ENCODE measurements at places on chromosomes 16 and 17.

DNA sequence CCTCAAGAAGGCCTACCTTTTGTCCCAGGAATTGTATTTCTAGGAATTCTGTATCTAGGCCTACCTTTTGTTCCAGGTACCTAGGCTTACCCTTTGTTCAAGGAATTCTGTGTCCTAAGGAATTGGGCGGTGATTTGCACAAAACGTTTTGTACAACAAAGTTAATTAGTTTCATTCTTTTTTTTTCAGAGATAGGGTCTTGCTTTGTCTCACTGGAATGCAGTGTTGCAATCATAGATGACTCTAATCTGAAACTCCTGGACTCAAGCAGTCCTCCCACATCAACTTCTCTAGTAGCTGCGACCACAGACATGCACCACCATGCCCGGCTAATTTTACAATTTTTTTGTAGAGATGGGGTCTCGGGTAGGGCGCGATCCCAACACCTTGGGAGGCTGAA lies 7.0 kb downstream of the CDR2L start:
- no peak for DNase-seq

- no peak for DNase-seq
Observed at GRCh38 chr17:43839670-43840108, 6.7 kb upstream of the MPP3 start.

DNA sequence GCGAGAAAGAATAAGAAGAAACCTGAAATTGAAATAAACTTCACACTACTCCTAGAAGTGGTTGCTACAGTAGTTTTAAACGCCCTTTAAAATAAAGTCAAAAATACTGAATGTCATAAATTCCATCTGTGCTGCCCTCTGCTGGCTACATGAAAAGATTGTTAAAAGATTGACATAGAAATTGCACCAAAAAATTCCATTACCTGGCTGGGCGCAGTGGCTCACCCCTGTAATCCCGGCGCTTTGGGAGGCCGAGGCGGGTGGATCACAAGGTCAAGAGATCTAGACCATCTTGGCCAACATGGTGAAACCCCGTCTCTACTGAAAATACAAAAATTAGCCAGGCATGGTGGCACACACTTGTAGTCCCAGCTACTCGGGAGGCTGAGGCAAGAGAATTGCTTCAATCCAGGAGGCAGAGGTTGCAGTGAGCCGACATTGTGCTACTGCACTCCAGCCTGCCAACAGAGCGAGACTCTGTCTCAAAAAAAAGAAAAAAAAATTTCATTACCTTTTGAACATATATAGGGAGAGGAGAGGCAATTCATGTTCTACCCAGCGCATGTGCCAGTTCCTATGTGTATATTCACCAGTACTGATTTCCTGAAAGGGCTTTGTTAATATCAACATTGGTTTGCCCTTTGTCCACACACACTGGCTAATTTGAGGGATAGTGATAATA lies 36.5 kb downstream of the CYTH1 start:
- no peak for DNase-seq

DNA sequence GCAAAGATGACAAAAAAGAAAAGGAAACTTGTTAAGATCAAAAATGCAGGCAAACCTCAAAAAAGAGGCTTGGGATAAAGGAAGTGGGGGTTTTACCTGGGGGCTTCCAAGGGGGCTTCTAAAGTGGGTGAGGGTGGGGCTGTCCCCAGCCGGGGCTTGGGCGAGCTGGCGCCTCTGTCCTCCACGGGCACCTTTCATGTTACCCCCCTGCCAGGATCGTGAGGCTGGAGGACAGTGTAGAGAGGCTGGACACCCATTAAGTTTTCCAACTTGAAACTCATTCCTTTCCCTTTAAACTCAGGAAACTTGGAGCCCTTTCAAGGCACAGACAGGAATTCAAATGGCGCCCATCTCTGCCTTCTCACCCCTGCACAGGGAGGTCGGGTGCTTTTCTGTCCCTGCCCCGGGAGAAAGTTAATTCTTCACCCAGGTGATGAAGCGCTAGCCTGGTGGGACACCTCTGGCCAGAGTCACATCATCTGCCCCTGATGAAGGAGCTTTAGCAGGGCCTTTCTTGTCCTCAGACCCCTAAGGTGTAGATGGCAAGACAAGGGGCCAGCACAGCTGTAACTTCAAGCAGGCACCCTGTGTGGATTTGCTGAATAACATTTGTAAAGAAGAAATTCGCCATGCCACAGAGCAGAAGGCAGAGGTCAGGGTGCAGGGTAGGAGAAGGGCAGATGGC lies 87.3 kb downstream of the C16orf78 start:
- no peak for DNase-seq

All from activated naive CD4-positive, alpha-beta T cell (primary cell).